ENCODE measurements at places on chromosomes 5 and 9.

DNA sequence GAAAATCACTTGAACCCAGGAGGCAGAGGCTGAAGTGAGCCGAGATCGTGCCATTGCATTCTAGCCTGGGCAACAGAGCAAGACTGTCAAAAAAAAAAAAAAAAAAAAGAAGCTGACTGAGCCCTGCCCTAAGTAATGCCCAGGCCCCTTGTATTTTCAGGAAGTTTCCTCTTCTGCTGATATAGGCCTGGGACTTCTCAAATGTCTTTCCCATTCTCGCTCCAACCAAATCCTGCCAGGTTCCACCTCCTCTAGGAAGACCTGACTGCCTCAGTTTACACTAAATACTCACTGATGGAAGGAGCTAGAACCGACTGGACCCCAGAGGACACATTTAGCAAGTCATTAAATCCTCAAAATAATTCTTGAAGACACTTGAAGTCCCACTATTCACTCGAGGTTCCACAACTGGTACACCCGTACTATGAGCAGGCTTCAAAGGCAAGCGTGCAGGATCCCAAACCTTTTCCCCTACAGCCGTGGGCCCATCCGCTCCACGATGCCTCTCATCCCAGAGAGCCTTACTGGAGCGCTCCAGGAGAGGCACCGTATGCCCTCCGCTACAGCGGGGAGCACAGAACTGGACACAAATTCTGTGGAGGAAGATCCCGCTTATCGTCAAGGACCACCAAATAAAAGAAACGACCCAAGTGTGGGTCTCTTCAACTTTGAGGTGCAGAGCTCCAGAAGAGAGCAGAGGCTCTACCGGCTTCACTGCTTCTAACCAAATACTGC lies 676 bp downstream of the NOL6 start:
- no peak for DNase-seq

DNA sequence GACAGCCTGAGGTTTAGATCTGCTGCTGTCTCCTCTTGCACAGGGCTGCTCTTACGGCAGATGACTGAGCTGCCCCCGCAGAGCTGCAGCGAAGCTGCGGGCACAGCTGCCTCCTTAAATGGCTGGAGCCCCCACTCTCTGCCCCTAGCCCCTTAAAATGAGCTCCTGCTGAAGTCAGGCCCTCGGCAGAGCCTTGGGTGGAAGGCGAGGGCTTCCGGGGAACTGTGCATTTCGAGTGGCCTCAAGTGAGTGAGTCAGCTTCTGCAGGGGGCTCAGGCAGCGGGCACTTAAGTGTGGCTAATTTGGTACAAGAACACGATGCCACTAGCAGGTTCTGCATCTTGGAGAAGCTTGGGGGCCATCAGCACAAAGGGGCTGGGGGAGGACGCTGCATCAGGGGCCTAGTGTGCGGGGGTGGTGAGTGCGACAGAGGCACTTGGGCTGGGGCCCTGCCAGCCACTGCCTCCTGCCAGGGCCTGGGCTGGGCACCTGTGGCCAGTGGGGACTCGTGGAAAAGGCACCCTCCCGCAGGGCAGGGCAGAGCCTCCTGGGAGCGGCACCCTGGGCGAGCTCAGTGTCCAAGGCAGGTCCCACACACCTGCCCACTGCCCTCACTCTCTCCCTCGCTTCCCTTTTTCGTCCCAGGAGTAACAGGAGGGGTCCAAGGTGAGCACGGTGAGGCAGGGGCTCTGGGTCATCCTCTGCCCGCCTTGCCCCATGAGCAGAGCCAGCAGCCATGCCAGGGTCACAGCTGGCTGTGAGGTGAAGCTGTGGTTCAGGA lies 28.8 kb upstream of the RNU6ATAC start:
- DNase-seq, result no peak

DNA sequence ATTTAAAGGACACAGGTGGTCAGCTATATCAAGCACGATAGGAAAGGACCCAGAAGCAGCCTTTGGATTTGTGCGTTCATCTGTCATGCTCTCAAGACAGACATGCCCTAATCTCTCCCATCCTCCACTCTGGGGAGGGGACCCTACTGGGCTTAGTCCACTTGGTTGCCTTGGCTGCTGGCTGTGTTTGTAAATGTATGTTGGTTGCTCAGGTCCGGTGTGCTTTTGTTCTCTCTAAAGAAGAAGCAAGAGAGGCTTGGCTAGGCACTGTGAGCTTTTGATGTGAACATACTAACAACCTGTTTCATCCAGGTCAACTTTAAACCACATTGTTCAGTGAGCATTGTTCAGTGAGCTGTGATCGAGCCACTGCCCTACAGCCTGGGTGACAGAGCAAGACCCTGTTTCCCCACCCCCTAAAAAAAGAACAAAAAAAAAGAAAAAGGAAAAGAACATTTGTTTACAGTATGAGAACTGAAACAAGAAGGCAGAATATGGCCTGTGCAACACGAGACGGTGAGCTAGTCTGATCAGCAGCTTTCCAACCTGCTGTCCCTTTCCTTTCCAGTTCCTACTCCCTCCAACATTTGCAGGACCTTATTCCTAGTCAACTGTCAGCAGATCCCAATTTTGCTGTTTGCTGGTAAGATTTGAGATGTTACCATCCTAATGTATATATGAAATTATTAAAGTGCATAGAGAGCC lies 228.3 kb downstream of the ARHGAP26 start:
- DNase-seq, result no peak

DNA sequence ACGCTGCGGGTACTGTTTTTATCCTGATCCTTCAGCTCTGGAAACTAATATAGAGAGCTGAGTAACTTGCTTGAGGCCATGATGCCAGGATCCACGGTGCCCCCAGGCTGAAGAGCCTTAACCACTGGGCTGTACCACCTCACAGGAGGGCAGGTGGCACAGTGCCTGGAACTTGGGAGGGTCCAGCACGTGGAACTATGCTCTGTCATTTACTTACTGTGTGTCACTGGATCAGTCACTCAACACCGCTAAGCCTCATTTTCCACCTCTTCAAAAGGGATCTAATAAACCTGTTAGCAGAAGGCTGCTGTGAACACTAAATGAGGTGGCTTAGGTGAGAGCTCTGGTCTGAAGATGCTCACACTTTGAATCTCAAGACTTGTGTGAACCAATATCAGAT lies 29.6 kb downstream of the KCNIP1 start:
- DNase-seq, result no peak

DNA sequence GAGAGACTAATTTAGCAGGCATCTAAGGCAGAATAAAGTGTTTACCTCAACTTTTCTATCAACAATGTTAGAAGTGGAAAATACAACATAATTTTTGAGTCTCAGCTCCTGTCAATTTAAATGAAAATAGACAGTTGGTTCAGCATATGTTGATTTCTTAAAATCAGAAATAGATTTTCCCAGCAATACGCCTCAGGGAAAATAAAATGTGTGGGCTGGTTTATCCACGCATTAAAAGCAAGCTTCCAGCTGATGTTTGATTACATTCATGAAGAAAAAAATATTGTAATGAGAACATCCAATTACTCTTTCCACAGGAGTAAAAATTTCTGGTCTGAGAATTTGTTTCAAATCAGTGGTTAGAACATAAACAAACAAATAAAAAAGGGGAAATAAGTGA lies 166.3 kb downstream of the PDE4D start:
- DNase-seq, result no peak

DNA sequence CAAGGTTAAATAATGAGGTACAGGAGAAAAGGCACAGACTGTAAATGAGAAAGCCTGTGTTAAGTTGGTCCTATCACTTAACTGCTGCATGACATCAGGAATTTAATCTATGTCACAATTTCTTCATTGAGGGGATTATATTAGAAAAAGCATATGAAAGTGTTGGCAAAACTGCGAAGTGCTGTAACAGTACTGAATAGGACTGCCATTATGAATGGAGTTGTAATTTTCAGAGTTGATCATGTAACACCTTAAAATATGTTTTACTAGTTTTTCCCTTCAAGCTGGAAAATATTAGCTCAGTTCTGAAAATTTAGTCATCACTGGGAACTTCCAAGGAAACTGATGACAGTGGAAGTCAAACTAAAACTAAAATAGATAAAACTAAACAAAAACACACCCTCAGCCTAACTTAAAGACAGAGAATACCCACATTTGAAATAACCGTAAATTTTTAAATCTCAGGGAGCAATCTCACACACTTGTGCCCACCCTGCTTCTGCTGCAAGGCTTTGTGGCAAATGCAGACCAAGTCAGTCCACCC lies 45.1 kb downstream of the ERMP1 start:
- DNase-seq, result no peak

- no peak for DNase-seq
Measured at GRCh38 chr5:71943874-71944273, 163.4 kb upstream of the MAP1B start.

DNA sequence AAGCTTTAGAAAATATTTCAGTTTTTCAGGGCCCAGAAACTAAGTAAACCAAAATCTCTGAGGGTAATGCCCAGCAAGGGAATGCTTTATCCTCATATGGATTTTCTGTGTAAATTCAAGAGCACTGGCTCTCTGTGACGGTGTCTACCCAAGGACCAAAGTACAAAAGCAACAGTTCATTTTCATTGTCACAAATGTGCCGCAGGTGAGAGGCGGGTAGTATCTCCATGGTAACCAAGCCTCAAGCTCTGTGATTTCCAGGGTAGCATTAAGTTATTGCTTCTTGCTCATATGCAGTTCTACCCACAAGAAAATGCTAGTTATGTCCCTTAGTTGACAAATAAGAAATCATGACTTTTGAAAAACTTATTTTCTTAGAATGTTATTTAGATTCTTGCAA lies 164.3 kb downstream of the MTRR start:
- no peak for DNase-seq

- DNase-seq, result peak; percentile 39
Measured at GRCh38 chr5:159878988-159879471, 37.3 kb upstream of the ADRA1B start.

- DNase-seq, result no peak
Measured at GRCh38 chr5:109619606-109620005, 70.1 kb upstream of the MAN2A1 start.

All from AG04450 (cell line).